ENCODE measurements at places on chromosomes 7 and 10.

DNA sequence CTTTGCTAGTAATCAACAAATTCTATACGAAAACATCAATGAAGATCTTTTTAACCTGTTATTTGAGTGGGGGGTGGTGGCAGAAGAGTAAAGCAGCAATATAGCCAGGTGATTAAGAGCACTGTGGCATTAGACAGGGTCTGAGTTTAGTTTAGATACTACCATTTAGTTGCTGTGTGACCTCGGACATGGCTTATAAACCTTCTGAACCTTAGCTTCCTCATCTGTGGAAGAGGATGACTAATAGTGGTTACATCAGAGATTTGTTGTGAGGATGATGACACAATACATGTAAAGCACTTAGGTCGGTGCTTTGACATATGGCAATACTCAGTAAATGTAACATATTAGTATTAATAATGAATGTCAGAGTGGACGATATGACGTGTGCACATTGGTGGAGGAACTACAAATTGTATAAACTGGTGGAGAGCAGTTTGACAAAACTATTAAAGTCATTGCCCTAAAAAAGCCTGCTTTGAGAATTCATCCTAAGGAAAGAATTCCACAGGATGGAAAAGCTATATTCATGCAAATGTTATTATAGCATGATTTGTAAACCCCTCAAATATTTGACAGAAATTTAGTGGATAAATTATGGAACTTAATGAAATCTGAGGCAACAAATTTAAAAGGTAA is 24.3 kb downstream of the SPAG6 start:
- DNase-seq = no peak

- no peak for DNase-seq
Measured at GRCh38 chr7:381211-382042, 91.5 kb downstream of the FOXL3 start.

DNA sequence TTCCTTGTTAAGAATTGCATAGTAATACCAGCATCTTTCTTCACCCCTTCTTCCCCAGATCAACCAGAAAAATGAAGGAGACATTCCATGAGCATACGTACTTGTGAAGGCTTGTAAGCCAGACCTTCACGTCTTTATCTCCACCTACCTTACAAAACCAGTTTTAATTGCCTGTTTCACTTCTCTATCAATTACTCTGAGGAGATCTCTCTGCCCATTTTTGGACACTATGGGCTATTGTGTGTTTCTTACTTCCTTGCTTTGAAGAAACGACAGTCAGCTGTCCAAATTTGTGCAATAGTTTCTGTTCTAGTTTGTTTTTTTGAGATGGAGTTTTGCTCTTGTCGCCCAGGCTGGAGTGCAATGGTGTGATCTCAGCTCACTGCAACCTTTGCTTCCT is 349.7 kb upstream of the MBL2 start:
- DNase-seq = no peak

DNA sequence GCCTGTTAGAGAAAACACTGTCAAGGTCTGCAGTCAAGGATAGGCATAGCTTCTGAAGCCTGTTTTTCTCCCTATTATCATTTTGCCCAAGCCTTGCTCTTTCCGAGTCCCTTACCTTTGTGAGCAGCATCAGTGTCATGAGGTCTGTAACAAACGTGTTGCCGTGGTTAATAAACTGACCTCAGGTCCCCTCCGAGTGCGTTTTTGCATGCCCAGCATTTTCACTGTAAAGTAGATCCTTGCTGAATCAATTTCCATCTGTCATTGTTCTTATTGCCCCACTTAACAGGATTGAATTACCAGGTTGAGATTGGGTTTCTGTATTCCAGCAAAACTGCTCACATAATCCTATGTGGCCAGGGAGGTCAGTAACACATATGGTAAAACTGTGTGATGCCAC is 110.3 kb downstream of the ZNF248 start:
- DNase-seq = no peak

DNA sequence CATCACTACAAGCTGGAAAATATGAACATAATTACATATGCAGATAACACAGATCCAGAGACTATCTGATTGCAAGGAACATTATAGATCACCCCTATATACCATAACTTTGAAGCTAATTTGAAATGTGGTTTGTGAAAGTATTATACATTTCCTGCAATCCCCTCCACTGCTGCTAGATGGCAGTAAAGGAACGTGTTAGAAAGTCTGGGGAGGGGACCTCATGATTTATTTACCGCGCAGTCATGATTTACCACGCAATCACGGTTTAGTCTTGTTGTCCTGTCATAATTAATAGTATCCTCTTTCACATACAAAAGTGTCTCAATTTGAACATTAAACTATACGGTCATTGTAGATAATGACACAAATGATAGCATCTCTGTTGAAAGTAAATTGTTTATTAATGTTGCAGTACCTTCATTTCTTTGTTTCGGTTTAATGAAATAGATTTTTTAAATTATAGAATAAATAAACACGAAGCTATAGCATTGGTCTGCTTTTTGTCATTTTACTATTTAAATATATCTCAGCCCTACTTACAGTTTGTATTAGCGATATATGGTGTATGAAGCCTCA is 145.3 kb upstream of the PRSS1 start:
- no peak for DNase-seq

DNA sequence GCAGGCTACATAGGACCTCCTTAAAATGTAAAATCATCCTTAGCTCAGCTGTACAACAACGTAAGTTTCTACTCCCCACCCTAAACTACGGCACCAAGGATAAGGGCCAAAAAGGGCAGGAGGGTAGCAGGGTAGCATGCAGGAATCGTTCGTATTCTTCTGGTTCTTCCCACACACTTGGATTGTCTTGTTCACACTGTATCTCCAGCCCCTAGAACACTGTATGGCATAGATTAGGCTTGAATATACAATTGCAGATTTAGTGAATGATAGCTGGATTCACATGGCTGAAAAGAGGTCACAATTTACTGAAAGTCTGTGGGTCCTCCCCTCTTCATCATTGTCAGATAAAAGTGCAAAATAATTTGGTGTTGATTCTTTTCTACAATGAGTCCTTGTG is 28.2 kb upstream of the PRKAR2B start:
- DNase-seq = no peak

GRCh38 chr7:105642264-105642663 is 61.0 kb upstream of the EFCAB10 start:
- no peak for DNase-seq

DNA sequence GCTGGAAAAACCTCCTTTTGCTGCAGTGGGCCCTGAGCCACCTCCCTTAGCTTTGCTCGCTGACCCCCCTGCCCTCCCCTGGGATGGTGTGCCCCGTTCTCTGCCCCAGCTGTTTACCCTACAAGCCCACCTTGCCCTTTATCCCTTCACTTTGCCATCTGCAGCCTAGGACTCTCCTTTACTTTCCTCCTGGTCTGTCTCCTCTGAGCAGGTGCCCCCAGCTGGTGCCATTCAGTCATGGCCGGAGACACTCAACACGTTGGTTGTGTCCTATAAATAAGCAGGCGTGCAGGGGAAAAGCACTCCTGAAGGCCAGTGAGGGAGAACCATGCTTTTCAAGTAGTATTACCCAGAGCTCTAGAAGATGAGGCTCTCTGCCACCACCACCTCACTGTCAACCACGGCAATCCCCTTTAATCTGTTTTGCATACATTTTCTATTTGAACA is 6.1 kb downstream of the RASSF4 start:
- DNase-seq = no peak

GRCh38 chr10:96656839-96657238 is 63.5 kb downstream of the PIK3AP1 start:
- no peak for DNase-seq

DNA sequence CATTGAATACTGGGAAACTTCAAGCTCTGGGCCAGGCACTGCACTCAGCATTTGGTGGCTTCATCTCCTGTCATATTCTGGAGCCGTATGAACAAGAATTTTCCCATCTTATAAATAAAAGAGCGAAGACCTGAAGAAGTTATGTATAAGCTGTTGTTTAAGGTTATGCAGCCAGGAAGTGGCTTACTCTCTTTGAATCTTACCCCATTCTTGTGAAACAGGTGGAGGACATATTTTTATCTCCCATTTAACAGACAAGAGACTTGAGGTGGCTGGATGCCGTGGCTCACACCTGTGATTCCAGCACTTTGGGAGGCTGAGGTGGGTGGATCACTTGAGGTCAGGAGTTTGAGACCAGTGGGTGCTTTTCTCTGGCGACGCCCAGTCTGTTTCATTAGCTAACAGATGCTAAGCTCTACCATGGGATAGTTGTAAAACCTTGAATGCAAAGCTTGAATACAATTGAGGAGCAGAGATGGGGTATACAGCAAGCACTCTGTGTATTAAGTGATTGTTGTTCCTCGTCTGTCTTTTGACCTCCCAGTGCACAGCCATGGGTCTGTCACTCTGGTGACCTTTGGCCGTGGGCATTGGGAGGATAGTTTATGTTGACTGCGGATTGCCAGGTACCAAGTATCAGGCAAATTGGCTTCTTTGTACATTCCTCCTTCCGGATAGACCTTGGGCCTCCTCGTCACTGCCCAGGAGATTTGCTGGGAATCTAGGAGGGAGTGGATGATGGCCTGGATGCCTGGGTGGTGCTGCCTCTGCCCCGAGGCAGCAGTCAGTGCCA is 85.8 kb downstream of the GRK5 start:
- no peak for DNase-seq

- DNase-seq = no peak
Measured at GRCh38 chr7:25754751-25755150, 397.2 kb upstream of the NFE2L3 start.

- DNase-seq = no peak
Measured at GRCh38 chr7:24786941-24787340, 29.7 kb upstream of the GSDME start.

- no peak for DNase-seq
Measured at GRCh38 chr7:108408296-108408991, 47.8 kb downstream of the NRCAM start.

DNA sequence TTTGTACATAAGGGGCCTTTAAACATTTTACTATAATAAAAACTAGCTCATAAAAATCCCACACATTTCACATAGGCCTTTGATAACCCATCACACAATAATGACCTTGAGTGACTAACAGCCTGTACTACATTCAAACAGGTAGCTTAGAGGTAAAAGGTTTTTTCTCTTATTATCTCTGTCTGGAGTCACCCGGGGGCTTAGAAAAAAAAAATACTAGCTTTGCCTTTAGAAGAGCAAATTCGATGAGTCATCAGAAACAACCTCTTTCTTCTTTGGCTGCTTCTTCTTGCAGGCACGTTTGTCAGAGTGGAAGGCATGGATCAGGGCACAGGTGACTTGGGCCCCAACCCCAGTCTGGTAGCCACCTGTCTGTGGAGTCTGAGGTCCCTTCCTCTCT is 43.4 kb upstream of the ADO start:
- DNase-seq = no peak

GRCh38 chr7:4747746-4748145 is 27.7 kb upstream of the AP5Z1 start:
- DNase-seq = no peak

DNA sequence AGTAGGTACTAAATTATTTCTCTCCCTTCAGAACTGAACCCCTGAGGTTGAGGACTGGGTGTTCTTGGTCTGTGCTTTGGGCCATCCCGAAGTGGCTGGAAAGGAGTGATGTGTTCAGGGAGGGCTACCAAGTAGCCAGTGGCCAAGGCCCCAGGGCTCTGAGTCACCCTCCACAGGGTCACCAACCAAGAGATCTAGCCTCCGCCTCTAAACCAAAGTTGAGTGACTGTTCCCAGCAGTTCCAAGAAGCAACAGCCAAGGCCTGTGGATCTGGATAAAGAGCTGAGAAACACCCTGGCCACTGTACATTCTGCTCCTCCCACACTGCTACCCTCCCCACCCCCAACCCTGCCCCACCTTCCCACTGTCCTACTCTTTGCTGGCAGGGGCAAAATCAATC is 35.5 kb upstream of the KCNMA1 start:
- no peak for DNase-seq

DNA sequence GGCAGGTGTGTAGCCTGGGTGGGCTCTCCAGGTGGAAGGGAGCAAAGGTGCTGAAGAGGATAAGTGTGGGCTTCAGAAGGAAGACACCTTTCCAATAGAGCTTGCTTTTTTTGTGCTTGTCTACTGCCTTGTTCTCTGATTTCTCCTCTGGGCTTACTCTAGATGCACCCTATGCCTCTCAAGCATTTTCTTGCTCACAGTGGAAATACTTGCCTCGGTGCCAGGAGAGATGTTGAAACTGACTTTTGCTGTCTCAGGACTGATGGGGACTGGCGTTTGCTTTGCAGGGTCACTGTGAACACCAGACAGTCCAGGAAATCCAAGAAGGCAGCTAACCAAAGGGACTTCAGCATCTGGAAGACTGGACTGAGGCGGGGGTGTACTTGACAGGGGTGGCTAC is 187.9 kb downstream of the SNX10 start:
- no peak for DNase-seq

DNA sequence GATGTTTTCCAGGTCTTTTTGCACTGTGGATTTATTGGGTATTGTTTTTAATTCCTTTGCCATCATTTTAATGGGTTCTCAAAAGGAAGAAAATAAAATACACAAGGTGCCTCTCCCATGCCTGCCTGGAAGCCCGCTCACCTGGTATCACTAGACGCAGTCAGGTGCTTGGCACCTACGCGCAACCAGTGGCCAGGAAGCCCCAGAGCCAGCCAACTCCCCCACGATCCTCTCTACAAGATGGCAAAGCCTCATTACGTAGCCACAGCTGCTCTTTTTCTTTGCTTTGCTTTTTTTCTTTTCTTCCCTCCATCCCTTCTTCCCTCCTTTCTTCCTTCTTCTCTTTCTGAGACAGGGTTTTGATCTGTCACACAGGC is 34.3 kb downstream of the BAIAP2L1 start:
- DNase-seq = no peak

GRCh38 chr10:101227429-101228152 is 1.7 kb downstream of the LBX1 start:
- DNase-seq = no peak

- DNase-seq = no peak
Measured at GRCh38 chr7:158663428-158663741, 41.2 kb downstream of the NCAPG2 start.

- no peak for DNase-seq
Measured at GRCh38 chr7:33922820-33923219, 17.5 kb downstream of the BMPER start.

GRCh38 chr10:91891125-91892001 is 17.9 kb downstream of the FGFBP3 start:
- DNase-seq = no peak

DNA sequence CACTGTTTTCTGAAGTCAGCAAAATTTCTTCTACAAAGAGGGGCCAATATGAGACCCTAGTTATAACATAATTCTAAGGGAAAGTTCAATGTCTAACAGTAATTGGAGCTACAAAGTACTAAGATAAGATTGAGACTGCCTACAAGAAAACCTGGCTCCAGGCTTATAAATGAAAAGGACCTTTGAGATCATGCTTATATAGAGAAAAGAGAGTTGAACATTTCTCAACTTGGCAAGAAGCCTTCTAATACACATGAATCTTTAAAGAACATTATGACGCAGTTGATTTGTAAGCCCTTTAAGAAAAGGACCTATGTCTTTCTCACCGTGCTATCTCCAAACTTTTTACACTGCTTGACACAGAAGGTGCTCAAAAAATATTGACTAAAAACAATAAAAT is 87.9 kb downstream of the TPK1 start:
- DNase-seq = no peak

DNA sequence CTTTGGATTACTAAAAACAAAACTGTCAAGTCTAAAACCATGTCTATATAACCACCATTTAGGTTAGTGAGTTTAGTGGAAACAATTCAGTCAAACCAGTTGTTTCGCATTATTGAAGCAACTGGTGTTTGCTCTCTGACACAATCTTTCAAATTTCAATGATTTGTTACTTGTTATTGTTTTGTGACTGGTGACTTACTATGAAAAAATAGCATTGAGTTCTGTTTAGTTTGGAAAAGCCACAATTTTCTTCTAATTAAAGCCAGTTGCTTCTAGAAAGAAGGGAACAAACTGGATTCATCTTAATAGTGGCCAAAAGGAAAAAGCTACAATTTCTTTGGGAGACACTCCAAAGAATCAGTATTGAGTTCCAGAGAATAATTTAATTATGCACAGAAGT is 30.4 kb downstream of the LAMB4 start:
- no peak for DNase-seq
